ENCODE measurements at places on chromosomes 6 and 20.

- DNase-seq: no peak
These were observed 48.3 kb downstream of the OR2B6 start for GRCh38 chr6:28005152-28005890.

DNA sequence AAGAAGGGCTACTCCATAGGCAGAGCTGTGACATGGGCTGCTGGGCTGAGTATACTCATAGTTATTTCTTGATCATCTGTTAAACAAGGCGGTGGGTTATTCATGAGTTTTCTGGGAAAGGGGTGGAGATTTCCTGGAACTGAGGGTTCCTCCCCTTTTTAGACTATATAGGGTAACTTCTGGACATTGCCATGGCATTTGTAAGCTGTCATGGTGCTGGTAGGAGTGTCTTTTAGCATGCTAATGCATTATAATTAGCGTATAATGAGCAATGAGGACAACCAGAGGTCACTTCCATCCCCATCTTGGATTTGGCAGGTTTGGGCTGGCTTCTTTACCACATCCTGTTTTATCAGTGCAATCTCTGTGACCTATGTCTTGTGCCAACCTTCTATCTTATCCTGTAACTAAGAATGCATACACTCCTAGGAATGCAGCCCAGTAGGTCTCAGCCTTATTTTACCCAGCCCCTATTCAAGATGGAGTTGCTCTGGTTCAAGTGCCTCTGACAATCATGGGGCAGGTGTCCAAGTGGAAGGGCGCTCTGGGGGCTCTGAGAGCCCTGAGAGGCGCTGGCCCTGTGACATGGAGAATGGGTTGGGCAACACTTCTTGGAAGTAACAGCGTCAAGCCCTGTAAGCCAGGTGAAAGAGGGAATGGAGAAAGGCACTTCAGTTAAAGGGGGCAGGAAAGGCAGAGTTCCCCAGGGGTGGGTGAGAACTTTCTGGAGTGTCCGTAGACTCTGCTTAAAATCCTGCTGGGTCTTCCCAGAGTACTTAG, 354.2 kb upstream of the SULF2 start:
- DNase-seq: no peak

DNA sequence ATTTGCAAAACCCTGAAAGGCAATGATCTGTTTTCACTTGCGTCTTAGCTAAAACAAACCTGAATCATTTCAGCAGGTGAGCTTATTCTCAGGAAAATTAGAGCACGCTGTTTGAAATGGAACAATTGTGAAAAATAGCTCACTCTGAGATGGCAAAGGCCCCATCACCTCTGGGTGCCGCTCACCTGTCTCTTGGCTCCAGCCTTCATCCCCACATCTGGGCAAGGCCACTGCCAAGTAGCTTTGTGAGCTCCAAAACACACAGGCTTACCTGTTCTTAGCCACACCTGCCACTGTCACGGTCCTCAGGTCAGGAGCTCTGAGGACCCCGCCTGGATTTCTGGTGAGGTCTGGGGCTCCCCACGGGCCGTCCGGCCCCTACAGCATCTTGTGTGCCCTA, 66.7 kb downstream of the SMOC2 start:
- no peak for DNase-seq

GRCh38 chr20:47389867-47390347, 33.4 kb upstream of the ZMYND8 start:
- peak; percentile 99 for DNase-seq

DNA sequence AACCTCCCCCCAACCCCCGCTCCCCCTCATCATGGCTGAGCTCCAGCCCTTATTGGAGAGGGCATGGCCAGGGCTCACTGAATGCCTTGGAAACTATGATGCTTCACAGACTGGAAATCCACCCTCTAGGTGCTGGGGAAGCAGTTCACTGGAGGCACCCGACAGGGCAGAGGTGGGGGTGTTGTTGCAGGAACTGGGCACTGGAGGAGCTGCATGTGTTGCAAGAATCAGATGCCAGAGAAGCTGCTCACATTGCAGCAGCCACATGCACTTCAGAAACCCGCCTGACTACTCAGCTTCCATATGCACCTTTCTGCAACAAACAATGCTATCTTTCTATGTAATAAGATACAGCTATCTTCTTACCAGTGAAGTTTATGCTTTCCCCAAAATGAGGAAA, 7.9 kb upstream of the TBPL1 start:
- no peak for DNase-seq

DNA sequence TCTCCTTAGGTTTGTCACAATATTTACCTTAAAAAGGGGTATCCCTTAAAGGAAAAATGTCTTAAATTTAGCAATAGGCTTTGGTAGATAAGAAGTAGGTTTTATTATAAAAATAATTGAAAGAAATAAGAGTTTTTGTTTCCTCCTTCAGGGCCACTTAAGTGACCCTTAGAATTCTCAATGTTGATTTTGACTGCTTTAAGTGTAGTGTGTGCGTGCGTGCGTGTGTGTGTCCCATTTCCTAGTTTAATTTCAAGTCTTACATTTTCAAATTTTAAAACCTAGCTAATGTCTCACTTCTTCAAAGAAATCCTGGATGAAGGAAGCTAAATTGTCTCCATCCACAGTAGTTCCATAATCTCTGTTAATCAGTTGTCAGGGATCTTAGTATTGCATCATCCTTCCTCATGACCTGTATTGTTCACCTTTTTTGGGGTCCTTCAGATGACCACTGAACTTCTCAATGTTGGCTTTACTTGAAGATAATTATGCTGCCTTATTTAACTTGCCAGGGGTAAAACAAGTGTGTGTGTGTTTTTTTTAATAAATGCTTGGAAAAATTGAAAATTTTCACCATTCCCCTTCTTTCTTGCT, 50.7 kb upstream of the TFB1M start:
- DNase-seq: no peak

GRCh38 chr6:148440877-148441453, 98.3 kb downstream of the SASH1 start:
- DNase-seq: peak; percentile 59

DNA sequence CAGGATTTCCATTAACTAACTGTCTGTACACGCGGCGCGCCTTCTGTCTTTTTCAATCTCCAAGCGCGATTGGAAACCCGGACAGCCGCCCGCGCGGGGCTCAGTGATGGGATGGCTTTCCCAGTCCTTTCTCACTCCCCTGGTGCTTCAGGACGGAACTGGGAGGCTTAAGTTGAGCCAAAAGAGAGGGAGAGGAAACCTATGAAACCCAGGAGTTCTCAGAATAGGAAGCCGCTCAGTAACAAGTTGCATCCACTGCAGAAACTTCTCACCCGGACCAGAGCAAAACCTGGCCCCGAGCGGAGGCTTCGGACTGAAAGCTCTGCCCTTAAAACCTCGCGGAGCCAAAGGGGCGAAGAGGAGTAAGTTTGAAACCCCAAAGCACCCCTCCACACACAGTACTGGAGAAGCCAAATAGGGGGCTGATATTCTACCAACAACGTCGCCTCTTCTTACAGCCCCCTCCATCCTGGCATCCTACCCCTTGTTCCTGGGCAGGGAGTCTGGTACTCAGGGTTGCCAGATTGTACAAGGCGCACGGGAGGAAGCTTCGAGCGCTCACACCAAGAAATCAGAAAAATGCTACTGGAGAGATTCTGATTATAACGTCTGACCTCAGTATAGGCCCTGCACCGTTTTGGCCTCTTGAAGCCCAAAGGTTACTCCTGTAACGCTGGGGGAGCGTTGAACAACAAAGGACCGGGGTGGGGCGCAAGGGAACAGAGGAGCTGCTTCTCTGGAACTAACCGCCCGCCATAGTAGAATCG, 906 bp upstream of the COL12A1 start:
- DNase-seq: no peak

DNA sequence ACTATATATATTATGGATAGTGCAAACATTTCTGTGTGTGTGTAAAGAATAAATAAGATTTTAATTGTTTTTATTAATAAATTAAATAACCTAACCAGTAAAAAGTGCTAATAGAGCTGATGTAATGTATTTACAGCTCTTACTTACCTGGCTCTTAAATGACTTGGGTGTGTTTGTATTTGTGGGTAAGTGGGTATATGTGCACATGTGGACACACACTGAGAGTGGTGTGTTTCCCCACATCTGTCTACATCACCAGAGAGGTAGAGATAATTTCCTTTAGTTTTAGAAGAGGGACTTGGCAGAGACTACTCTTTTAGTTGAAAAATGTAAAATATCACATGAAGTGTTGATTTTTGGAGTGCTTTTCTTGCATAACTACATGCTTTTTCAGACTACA, 76.0 kb downstream of the UST start:
- no peak for DNase-seq

Measured in NCI-H460 (cell line).